Epithelial cell of prostate (primary cell): ENCODE measurements at places on chromosomes 7 and 10.

- no peak for DNase-seq
Observed at GRCh38 chr10:105644559-105644958, 1003.5 kb downstream of the SORCS3 start.

- DNase-seq, result no peak
Observed at GRCh38 chr10:62689712-62690111, 114.8 kb upstream of the ADO start.

DNA sequence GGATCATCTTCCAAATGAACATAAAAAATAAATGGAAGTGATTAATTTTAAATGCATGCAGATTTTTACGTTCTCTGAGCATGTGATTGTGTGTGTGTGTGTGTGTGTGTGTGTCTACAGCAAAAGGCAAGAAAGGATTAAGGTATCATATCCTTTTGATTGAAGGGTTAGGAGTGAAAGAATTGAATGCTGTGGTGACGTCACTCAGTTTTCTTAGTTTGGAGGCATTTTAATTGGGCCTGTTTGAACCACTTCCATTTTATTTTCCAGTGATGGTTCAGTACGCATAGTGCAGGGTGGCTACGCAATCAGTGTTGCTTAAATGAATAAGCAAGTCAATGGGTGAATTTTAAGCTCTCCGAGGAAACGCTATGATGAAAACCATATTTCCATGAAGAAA lies 31.3 kb downstream of the TACC2 start:
- DNase-seq, result no peak

- no peak for DNase-seq
Observed at GRCh38 chr10:49056356-49056755, 59.0 kb downstream of the VSTM4 start.

DNA sequence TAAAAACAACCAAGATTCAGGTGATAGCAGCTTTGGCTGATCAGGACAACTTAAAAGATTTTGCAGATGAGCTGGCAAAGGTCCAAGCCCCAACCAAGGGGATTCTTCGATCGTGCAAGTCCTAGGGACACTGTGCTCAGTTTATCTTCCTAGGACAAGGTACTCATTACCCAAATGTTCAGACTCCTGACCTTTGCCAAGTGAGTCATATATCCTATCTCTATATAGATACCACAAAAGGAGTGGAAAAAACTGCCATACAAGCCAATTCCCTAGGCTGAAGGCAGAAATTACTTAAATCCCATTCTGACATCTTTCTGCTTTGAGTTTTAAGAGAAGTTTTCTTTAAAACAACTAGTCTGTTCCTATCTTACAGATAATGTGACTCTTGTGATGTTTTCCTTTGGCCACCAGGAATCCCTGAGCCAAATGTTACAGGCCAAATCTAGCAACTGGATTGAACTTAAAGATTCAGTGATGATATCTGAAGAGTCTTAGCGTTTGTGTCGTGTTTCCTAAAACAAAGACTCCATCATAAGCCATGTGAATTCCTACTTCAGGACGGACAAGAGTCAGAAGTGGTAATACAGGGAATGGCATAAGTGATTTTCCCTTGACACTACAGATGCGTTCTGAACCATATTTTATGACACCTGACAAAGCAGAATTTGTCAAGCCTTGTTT lies 142.6 kb upstream of the ASAH2 start:
- DNase-seq, result no peak

DNA sequence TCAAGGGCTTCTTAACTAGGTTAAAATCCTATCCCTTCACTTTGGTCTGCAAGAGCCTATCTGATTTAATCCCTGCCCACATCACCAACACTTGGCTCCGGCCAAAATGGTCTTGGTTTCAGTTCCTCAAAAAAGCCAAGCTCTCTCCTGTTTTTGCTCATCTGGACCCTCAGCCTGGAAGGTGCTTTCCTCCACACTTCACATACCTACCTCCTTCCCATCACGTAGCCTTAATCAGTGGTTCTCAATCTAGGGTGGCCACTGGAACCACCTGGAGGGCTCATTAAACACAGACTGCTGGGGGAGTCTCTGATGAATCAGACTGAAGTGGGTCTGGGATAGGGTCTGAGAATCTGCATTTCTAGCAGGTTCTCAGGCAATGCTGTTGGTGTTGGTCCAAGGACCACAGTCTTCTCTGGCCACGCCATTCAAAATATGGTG lies 227.0 kb upstream of the AOAH start:
- DNase-seq, result no peak

DNA sequence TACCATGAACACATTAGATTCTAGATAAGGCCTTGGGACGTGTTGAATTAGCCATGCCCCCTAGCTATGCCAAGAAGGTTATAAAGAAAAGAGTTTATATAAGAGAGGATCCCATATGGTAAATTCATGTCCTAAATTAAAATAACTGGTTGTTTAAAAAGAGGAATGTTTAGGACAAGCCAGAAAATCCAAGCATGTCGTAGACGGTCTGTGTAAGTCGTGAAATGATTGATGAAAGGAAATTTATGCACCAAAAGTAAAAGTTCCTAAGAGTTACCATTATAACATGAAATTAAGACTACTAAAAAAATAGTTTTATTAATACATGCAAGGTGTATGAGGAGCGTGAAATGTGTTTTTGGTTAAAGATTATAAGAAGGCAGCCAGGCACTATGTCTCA lies 624.9 kb downstream of the ARL4A start:
- DNase-seq, result no peak

DNA sequence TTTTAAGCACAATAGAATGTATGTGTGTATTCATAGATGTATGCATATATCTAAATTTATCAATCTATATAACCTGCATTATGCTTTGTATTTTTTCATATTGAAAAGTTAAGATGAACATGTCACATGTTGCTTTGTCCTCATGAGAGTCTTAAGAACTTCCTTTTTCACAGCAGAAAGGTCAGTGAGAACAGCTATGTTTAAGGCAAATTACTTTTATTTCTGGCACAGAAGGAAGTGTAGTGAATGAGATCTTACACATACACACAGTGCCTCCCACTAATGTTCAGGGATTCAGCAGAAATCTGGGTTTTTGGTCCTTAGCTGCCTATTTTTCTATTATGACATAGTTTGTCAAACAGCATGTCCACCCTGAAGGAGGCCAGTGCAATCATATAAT lies 134.8 kb downstream of the TMEM26 start:
- no peak for DNase-seq

DNA sequence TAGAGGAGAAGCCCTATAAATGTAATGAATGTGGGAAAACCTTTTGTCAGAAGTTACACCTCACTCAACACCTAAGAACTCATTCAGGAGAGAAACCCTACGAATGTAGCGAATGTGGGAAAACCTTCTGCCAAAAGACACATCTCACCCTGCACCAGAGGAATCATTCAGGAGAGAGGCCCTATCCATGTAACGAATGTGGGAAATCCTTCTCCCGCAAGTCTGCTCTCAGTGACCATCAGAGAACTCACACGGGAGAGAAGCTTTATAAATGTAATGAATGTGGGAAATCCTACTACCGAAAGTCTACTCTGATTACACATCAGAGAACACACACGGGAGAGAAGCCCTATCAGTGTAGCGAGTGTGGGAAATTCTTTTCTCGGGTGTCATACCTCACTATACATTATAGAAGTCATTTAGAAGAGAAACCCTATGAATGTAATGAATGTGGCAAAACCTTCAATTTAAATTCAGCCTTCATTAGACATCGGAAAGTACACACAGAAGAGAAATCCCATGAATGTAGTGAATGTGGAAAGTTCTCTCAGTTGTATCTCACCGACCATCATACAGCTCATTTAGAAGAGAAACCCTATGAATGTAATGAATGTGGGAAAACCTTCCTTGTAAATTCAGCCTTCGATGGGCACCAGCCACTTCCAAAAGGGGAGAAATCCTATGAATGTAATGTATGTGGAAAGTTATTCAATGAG lies 18.9 kb downstream of the RBAK start:
- DNase-seq, result no peak

GRCh38 chr10:112365014-112365432 lies 8.9 kb upstream of the ACSL5 start:
- DNase-seq, result no peak
